ENCODE measurements at places on chromosomes 16 and 17.

DNA sequence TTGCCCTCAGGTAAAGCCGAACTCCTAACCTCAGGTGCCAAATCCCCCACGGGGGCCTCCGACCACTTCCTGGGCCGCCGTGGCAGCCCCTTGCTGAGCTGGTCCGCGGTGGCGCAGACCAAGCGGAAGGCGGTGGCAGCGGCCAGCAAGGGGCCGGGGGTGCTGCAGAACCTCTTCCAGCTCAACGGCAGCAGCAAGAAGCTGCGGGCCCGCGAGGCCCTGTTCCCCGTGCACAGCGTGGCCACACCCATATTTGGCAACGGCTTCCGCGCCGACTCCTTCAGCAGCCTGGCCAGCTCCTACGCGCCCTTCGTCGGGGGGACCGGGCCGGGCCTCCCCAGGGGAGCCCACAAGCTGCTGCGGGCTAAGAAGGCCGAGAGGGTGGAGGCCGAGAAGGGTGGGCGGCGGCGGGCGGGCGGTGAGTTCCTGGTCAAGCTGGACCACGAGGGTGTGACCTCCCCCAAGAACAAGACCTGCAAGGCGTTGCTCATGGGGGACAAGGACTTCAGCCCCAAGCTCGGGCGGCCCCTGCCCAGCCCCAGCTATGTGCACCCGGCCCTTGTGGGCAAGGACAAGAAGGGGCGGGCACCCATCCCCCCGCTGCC, 51.6 kb downstream of the ACTG1 start:
- DNase-seq: no peak

- no peak for DNase-seq
Observed at GRCh38 chr17:80926591-80927250, 64.9 kb upstream of the CHMP6 start.

DNA sequence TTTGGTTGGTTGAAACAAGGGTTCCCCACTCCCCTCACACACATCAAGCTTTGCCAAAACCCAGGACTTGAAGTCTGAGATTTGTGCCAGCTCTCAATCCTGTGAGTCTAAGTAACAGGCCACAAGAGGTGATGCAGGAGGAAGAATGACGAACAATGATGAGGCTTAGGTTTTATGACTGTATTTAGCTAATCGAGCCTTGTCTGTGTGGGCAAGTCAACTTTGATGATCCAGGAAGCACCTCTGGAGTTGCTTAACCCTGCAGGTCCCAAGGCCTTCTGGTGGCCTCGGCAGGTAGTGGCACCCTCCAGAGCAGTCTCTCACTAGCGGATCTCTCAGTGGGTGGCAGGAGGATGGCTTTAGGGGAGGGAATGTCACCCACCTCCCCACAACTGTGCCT, 28.7 kb downstream of the CDK5RAP3 start:
- DNase-seq: peak; percentile 25

GRCh38 chr16:82633964-82634600, 7.3 kb downstream of the CDH13 start:
- no peak for DNase-seq

- DNase-seq: no peak
Observed at GRCh38 chr16:5504064-5504781, 406.6 kb upstream of the EEF2KMT start.

DNA sequence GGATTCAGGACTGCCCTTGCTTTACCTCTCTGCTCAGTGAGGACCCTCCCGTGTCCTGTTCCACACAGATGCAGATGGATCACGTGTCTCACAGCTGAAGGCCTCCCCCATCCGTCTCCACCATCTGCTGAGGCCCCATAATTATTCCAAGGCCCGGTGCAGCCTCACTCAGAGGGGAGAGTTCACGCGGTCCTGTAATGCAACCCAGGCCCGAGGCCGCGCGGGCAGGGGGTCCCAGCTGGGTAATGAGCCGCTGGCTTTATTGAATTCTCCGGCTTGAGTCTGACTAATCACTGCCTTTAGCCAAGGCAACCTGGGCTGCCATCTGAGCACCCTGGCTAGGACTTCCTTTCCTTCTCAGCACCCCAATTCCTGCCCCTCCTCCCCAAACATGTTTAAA, 4.4 kb upstream of the WFIKKN2 start:
- DNase-seq: no peak

DNA sequence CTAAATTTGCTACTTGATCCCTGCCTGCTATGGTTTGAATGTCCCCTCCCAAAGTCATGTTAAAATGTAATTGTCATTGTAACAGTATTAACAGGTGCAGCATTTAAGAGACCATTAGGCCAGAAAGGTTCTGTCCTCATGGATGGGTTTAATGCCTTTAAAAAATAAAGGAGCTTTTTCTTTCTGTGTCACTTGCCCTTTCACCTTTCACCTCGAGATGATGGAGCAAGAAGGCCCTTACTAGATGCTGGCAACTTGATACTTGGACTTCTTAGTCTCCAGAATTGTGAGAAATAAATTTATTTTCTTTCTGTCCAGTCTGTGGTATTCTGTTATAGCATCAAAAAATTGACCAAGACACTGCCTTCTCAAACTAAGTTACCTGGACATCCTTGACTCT, 98.5 kb downstream of the BRIP1 start:
- no peak for DNase-seq

DNA sequence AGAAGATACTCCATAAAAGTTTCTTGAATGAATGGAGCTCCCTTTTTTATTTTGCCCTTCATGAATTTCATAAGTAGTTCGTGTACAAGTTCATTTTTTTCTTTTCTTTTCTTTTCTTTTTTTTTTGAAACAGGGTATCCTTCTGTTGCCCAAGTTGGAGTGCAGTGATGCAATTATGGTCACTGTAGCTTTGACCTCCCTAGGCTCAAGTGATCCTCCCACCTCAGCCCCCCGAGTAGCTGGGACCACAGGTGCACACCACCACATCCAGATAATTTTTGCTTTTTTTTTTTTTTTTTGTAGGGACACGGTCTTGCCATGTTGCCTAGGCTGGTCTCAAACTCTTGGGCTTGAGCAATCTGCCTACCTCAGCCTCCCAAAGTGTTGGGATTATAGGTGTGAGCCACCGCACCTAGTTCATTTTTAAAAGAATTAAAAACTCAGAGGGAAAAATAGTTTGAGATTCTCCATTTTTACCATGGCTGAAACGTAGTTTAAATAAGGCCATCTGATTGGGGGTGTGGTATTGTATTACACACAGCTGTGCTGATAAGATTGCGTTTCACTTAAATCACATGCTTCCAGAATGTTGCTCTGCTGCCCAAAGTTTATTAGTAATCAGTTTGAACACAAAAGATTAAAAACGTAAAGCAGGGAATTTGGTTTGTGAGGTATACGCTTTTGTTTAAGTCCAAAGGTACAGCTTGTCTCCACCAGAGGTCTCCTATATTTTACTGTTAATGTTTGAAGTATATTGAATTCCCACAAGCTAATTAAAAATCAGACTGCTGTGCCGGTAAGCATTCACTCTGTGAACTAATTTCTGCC, 154.1 kb downstream of the SOCS1 start:
- no peak for DNase-seq

- DNase-seq: no peak
Observed at GRCh38 chr17:50184611-50185398, 16.6 kb downstream of the COL1A1 start.

GRCh38 chr17:2982854-2983253, 80.6 kb downstream of the OR1D5 start:
- no peak for DNase-seq

DNA sequence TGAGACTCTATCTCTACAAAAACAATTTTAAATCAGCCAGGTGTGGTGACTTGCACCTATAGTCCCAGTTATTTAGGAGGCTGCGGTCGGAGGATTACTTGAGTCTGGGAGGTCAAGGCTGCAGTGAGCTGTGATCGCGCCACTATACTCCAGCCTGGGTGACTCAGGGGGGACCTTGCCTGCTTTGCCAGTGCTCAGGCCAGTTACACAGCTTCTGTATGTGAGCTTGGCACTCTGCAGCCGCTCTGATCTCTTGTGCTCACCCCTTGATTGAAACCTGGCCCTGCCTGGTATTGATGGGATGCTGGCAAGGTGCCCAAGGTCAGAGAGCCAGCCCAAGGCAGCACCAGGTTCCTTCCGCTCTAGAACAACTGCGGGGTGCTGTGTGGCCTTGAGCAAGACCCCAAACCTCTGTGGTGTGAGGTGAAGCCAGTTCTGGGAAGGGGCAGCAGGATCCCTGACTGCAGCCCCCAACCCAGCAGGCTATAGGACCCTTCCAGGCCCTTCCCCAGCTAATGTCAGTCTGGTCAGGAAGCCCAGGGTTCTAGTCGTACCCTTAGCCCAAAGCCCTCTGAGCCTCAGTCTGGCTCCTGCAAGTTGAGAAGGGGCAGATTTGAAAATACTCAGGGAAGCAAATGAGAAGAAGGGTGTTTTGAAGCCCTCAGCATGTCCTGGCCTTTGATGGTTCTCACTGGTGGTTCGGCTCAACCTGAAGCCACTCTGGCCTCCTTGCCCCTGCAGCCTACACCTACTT, 18.9 kb downstream of the MMP15 start:
- no peak for DNase-seq

DNA sequence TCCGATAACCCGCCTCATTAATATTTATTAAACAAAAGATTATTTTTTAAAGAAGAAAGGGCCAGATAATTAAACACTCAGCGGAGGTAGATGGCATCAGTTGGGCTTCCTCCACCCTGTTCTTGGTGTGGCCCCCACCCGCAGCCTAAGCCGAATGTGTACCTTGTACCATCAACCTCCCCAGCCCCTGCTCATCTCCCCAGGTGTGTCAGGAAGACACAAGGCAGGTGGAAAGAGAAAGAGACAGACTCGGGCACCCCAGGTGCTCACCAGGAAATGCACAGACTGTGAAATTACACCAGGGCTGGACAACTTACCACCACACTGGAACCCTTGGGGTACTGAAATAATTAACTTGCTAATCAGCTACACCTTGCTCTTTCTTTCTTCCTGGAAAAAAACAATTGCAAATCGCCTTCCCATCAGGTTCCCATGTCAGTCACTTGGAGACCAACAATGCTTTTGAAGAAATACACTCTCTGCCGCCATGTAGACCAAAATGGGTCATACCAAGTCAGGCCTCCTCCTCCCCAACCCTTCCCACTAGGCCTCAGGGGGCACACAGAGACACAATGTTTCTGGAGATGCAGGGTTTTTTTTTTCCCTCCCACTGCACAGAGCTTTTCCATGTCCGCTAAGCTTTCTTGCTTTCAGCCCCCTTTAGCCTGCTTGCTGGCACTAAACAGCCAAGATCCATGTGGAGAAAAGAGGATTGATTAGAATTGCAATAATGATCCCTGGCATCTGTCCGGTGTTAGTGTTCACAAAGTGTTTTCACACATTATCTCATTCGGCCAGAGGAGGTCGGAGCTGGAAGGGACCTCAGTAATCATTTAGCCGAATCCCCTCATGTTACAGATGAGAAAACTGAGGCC, 8.6 kb upstream of the LHX1 start:
- DNase-seq: no peak

- DNase-seq: no peak
Observed at GRCh38 chr16:88853325-88853941, 3.3 kb downstream of the GALNS start.

GRCh38 chr17:57400648-57401047, 144.3 kb downstream of the MSI2 start:
- DNase-seq: no peak

- no peak for DNase-seq
Observed at GRCh38 chr17:5553479-5553878, 30.8 kb downstream of the NLRP1 start.

GRCh38 chr17:59800530-59800942, 92.2 kb downstream of the TUBD1 start:
- no peak for DNase-seq

GRCh38 chr17:49148171-49148570, 15.6 kb downstream of the B4GALNT2 start:
- DNase-seq: no peak

GRCh38 chr16:79519448-79519847, 81.1 kb downstream of the MAF start:
- no peak for DNase-seq

DNA sequence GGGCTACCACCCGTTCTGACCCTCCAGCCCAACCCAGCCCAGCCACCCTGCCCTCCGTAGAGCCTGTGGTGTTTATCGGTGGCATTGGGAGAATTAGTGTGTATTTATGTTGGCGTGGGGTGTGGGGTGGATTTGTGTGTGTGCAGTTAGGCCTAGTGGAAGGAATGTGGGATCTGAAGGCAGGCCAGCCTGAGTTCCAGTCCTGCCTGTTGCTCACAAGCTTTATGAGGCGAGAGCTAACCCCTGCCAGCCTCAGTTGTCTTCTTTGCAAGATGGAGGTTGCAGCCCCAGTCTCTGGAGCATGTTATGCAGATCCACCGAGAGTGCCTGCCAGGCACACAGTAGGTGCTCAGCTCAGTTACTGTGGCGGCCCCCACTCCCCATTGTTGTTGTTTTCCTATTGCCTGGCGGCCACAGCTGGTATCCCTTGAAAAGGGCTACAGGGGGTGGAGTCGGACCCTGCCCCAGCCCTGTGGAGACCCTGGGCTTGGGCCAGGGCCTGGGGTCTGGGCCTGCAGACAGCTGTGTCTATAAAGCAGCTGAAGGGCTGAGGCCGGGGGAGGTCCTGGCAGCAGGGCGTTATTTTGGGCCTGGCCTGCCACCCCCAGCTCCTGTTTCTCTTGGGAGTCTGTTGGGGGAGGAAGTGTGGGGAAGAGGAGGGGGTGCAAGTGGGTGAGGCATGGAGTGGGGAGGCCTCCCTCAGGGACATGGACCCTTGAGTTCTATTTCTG, 5.1 kb downstream of the ERBB2 start:
- no peak for DNase-seq

Data from COR-L47 (cell line).